ENCODE measurements at places on chromosomes 6 and 20.

- no peak for DNase-seq
Measured at GRCh38 chr6:33248643-33248931, 23.1 kb downstream of the VPS52 start.

- DNase-seq: no peak
Measured at GRCh38 chr6:159646116-159646515, 46.9 kb downstream of the SOD2 start.

GRCh38 chr6:378090-378957 is 13.2 kb upstream of the IRF4 start:
- DNase-seq: no peak

- no peak for DNase-seq
Measured at GRCh38 chr6:111013144-111013915, 31.5 kb downstream of the RPF2 start.

GRCh38 chr20:10077081-10077471 is 42.3 kb downstream of the ANKEF1 start:
- DNase-seq: no peak

GRCh38 chr6:146902846-146903245 is 301.4 kb upstream of the STXBP5 start:
- no peak for DNase-seq

- no peak for DNase-seq
Measured at GRCh38 chr20:50017576-50018248, 34.9 kb downstream of the SNAI1 start.

DNA sequence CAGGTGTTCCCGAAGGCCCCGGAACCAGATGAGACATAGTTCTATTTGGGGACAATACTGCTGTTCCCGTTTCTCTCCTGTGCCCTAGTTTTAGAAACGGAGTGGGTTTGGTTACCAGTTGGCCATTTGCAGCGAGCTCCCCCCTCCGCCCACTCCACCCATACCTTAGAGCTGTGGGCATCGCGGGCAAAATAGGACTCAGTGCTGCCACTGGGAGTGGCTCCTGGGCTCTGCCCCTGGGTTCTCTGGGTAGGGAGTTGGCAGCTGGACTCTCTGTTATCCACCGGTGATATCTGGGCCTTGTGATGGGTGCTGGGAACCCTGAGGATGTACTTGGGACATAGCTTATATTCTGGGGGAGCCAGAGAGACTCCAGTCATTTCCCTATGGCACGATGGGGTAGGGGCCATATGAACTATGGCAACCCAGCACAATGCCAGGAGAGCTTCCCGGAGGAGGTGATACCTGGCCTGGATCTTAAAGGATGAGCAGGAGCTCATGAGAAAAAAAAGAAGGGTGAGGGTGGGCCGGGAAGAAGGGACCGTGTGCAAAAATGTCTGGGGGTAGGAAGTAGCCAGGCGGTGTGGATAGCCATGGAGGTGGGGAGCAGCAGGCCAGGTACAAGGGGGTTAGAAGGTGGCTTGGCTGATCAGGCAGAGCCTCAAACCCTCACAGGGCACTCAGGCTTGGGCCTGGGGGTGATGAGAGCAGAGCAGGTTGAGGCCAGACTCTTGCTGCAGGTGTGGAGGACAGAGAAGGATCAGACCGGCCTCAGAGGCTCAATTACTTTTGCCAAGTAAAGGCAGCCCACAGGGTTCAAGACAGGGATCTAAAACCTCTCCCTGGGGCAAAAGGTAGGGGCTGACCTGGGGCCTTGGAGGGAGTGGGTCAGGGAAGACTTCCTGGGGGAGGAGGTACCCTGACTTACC is 9.6 kb downstream of the SRC start:
- no peak for DNase-seq

GRCh38 chr6:52227495-52227894 is 16.8 kb downstream of the IL17F start:
- DNase-seq: no peak

DNA sequence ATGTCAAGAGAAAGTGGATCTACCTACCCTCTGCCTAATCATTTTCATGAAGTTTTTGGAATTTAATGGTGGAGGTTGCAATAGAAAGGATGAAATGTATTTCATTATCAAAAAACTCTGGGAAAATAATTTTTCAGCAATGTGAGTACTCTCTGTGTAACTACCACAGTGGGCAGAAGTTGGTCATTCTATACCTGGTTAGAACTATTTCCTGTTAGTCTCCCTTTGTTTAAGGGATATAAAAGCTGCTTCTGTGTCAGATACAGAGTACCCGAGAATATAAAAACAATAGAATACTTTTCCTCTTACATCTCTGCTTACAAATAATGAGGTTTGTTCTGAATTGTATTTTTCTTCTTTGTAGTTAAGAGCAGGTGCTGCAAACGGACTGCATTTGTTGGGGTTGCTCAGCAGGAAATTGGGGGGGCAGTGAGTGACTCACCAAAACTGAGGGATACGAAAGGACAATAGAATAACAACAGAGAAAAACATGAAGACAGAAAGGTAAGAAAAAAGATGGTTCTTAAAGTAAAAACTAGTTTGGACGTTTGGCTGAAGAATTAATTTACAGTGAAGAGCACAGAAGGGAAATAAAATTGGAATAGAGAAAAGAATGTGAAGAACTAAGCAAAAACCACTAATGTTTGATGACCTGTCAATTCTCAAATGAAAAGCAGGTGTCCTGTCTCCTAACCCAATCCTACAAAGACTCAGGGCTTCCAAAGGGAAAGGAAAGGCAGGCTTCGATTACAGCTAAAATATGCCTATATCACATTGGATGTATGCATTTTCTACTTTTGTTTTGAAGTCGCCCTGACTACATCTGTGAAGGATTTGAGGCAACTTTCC is 703.1 kb downstream of the RFPL4B start:
- DNase-seq: peak; percentile 50

GRCh38 chr20:62952968-62953838 is 694 bp downstream of the SLC17A9 start:
- no peak for DNase-seq

GRCh38 chr20:8372824-8373380 is 240.8 kb downstream of the PLCB1 start:
- no peak for DNase-seq

DNA sequence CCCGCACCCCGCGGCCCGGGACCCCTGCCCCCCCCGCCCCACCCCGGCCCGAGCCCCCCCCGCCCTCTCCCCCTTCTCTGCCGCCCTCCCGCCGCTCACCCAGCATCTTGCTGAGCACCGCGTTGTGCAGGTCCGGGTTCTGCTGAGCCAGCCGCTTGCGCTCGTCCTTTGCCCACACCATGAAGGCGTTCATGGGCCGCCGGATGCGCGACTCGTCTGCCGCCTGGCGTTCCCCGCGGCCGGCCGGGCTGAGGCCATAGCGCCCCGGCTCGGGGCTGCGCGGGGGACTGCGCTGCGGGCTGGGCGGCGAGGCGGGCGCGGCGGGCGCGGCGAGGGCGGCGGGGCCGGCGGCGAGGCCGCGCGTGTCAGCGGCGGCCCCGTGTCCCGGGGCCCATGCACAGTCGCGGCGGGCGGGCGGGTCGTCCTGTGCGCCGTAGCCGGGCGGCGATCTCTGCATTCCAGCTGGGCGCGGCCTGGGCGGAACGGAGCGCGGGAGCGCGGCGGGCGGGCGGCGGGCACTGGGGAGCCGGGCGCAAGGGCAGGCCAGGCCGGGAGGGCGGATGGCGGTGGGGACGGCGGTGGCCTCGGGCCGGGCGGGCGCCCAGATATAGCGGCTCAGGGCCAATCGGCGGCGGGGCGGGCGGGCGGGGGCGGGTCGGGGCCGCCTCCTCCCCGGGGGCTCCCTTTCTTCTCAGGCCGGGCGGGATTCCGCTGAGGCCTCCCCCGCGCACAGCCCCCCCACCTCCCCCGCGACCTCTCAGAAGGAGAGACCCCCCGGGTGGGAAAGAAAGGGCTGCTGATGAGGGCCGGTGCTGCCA is at the start of gene SOX18:
Gene SOX18 (minus strand): TSS at position 580 of the 818 bp plus-strand sequence. CDS start 123 bp downstream, at position 457.
- DNase-seq: no peak

- peak; percentile 45 for DNase-seq
Measured at GRCh38 chr6:79040083-79040482, 38.0 kb downstream of the PHIP start.

- no peak for DNase-seq
Measured at GRCh38 chr20:22371843-22372242, 212.5 kb downstream of the FOXA2 start.

- peak; percentile 89 for DNase-seq
Measured at GRCh38 chr6:149028767-149029405, 282.1 kb downstream of the UST start.

DNA sequence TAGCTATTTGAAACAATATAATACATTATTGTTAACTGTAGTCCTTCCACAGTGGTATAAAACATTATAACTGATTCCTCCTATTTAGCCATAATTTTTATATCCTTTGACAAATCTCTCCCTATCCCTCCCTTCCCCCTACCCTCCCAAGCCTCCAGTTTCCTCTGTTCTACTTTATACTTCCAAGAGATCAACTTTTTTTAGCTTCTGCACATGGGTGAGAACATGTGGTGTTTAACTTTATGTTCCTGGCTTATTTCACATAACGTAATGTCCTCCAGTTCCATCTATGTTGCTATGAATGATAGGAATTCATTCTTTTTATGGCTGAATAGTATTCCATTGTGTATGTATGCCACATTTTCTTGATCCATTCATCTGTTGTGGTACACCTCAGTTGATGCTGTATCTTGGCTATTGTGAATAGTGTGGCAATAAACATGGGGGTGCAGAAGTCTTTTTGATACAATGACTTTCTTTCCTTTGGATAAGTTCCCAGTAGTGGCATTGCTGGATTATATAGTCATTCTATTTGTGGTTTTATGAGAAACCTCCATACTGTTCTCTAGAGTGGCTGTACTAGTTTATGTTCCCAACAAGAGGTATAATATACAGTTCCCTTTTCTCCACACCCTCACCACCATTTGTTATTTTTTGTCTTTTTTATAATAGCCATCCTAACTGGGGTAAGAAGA is 205.0 kb downstream of the KCNQ5 start:
- DNase-seq: no peak

- DNase-seq: no peak
Measured at GRCh38 chr6:33128318-33128717, 52.5 kb downstream of the HLA-DPB1 start.

DNA sequence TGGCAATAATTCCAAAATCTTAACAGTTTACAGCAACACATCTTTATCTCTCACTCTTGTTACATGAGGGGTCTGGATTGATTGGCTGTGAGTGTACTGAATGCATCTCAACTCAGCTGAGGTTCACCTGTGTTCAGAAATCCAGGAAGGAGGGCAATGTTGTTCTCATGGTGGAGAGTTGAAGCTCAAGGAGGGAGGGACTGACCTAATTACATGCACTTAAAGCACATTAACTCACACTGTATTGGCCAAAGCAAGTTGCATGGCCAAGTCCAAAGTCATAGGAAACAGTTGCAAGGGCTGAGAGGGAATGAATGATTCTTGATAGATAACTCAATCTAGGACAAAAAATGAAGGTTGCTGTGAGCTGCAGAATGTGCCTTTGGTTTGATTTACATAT is 102.2 kb downstream of the DOK5 start:
- no peak for DNase-seq

- DNase-seq: peak; percentile 13
Measured at GRCh38 chr6:47587493-47587892, 109.9 kb downstream of the CD2AP start.

- no peak for DNase-seq
Measured at GRCh38 chr6:89559487-89559886, 79.1 kb downstream of the LYRM2 start.

- DNase-seq: no peak
Measured at GRCh38 chr20:8095648-8096572, 36.2 kb upstream of the PLCB1 start.

DNA sequence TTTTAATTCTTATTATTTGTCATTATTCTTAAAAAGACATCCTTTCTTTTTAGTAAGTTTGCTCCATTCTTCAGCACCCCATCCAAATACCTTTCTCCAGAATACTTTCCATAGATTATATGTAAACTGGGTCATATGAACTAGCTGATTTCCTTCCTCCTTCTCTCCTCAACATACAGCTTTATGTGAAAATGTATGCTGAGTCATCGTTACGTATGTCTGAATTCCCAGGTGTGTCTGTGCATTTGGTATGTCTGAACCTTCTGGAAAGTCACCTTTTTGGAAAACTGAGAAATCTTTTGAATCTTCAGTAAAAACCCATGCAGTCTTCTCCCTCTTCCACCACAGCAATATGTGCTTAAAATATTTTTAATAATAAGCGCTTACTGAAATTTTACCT is 264.5 kb downstream of the EYA4 start:
- no peak for DNase-seq

DNA sequence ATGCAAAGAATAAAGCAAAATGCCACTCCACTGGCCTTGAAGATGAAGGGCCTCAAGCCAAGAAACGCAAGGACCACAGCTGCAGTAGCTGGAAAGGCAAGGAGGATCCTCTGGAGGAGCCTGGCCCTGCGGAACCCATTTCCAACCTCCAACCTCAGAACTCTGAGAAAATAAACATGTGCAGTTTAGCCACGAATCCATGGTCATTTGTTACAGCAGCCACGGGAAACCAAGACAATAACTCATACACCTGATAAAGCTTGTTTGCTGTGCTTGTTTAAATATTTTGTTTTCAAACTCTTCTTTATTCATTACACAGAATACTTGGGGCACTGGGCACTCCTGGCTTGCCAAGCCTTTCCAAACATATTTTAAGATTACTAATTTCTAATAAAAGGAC is 10.4 kb downstream of the SERPINB6 start:
- DNase-seq: no peak

DNA sequence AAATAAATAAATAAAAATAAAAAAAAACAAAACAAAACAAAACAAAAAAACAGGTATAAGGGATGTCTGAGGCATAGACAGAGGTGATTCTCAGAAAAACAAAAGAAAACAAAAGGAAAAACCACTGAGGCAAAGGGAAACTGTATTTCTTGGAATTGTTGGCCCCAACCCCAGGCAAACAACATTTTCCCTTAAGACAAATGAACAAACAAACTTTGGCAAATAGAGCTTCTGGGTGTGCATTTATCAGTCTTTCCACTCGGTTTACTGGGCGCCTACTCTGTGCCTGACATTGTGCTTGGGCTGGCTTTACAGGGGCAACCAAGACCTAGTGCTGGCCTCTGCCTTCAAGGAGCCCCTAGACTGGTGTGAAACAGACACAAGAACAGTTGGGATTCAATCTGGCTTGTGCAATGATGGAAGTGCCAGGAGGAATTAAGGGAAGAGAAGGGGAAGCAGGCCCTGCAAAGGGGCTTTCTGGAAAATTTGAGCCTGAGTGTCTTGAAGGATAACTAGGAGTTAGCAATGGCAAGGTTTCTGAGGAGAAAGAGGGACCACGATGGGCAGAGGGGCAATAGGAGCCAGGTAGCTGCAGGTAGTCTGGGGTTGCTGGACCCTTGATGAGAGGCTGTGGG is 33.8 kb upstream of the IER3 start:
- no peak for DNase-seq

GRCh38 chr20:14918976-14919375 is 581.6 kb upstream of the FLRT3 start:
- no peak for DNase-seq

DNA sequence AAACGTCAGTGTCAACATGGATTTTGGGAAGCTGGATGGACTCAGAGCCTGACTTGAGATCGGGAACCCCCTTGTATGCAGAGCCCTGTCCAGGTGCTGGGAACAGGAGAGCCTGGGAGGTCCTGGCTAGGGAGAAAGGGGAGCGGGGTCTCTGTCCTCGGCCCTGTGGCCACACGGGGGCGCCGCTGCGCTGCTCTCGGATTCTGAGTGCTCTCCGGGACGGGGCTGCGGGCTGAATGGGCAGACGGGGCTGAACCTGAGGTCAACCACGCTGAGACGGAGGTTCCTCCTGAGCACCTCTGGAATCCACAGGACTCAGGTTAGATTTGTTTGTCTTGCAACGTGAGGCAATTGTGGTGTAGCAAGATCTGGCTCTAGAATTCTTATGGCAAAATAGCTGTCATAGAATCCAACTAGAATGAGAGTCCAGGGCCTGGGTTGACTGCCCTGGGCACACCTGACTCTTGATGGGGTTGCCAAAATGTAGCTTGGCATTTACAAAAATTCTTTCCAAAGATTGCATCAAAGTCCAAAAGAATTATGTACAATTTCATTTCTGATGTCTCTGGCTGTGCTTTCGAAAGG is 20.6 kb upstream of the HLA-F start:
- no peak for DNase-seq

Data from non-pigmented ciliary epithelial cell (primary cell).